ENCODE measurements at places on chromosomes 4 and X.

DNA sequence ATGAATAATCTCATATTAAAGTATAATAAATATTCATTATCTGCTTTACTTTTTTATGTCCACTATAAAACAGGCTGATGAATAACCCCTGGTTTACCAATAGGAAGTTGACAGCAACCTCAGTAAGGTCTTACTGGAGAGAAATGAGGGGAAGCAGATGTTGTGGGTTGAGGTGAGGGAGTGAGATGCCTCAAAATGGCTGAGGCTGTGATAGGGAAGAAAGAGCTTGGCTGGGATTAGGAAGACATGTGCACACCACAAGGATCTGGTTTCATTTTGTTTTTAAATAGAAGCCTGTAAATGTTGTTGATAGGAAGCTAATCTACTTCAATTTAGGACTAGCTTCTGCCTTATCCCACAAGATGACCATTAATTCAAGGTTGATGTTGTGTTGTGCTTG is 14.4 kb upstream of the CYBB start:
- no peak for DNase-seq

DNA sequence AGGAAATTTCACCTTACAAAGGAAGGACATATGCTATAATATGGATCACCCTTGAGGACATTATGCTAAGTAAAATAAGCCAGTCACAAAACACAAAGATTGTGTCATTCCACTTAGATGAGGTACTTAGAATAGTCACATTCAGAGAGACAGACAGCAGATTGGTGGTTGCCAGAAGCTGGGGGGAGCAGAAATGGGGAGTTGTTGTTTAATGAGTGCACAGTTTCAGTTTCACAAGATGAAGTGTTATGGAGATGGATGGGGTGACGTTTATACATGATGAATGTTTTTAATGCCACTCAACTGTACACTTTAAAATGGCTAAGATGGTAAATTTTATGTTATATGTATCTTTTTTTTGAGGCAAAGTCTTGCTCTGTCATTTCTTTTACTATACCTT is 14.8 kb upstream of the SPON2 start:
- peak; percentile 49 for DNase-seq

- DNase-seq, result no peak
Observed at GRCh38 chrX:12292996-12293765, 154.9 kb downstream of the FRMPD4 start.

DNA sequence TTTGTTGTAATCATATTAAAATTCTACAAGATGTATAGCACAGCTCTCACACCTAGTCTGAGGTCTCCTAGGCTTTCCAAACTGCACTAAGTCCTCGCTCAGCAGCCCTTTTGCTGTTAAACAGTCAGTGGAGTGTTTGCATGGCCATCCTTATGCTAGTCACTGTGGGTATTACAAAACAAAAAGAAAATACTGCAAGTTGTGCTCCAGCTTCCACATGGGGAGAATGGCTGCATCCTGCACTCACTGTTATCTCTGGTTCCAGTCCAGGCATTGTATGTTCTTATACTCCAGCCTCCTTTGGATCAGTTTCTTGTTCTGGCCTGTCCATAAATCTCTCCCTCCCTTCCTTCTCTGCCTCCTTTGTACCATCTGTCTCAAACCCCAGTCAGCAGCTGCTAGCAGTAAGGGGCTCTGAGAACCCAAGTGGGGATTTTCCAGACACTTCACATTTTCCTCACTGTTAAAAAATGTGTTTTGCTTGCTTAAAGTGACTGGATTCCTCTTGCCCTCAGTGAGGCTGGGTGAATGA is 38.5 kb upstream of the BMP15 start:
- no peak for DNase-seq

DNA sequence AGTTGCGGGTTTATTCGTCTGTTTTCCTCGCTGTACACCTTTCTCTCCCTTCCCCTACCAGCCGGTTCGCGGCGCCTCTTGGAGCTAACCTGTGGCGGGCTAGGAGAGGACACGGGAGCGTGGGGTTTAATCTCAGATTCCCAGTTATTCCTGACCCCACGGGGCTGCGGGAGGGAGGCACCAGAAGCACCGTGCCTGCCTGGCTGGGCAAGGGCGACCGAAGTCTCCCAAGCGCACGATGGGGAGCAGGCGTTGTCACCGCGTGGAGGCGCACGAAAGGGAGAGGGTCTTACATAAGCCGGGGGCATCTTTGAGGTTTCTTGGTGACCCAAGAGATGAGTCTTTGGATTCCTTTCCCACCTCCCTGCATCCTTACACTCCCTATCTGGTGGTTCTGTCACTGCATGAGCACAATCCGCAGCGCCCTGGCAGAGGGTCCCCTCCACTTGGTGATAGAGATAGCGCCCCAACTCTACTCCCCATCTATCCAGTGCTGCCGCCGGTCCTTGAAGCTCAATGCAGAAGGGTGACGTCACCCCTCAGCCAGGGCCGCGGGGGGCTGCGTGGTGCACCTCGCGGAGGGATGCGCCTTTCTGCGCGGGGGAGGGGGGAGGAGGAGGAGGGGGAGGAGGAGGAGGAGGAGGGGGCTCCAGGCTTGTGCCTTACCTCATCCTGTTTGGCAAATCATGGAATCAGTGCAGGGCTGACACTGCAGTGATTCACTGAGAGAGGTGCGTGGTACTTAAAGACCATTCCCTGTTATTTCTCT is 793 bp downstream of the TSPAN7 start:
- peak; percentile 2 for DNase-seq

- no peak for DNase-seq
Observed at GRCh38 chrX:46543441-46543840, 1.8 kb downstream of the ZNF674 start.

DNA sequence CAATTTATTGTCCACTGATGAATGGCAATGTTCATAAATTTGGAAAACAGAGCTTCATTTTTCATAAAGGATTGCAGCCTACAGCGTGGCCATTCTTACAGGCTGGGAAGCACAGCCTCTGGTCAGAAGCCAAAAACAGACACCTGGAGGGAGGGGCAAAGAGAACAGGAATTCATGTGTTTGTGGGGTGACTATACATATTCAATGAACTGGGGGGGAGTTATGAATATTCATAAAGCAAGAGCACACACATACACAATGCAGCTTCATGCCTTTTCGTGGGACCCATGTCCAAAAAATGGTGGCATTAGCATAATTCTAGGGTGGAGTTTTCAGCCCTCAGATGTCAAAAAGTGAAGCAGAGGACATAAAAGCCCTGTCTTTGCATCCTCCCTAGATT is 173.3 kb downstream of the VEGFC start:
- no peak for DNase-seq

- DNase-seq, result no peak
Observed at GRCh38 chr4:4385729-4386295, 1.1 kb upstream of the NSG1 start.

- no peak for DNase-seq
Observed at GRCh38 chr4:165600959-165601683, 222.3 kb downstream of the CPE start.

GRCh38 chr4:6504900-6505496 is 32.6 kb upstream of the PPP2R2C start:
- DNase-seq, result no peak

DNA sequence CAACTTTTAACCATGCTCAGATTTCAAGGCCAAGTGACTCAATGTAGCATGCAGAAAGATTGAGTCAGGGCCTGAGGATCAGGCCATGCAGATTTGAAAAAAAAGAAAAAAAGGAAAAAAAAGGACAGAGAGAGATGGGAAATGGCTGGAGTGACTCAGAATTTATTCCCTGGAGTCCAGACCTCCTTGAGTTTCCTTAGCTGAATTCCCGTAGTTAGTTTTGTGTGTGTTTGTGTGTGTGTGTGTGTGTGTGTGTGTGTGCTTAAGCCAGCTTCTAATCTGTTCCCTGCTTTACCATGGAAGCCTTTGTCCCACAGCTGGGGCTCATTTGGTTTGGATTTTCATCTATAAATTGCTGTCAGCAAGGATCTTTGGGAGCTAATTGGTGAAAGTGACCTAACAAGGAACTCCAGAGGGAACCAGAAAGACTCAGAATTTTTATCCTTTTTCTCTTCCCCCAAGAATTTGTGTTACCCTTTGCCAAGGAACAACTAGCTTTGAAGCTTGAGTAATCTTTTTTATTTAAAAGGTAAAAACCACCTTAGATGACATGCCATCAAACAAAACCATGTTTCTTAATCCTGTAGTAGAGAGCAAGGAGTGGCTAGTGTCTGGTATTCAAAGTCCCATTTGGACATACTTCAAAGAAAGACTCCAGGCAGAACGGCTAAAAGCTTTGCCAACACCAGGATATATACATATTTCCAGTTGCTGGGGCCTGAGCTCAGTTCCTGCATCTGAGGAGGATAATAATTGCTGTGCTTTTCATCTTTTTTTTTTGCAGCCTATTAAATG is 109.0 kb upstream of the DDIT4L start:
- no peak for DNase-seq

GRCh38 chr4:73841243-73841925 is 4.9 kb downstream of the CXCL6 start:
- DNase-seq, result no peak

DNA sequence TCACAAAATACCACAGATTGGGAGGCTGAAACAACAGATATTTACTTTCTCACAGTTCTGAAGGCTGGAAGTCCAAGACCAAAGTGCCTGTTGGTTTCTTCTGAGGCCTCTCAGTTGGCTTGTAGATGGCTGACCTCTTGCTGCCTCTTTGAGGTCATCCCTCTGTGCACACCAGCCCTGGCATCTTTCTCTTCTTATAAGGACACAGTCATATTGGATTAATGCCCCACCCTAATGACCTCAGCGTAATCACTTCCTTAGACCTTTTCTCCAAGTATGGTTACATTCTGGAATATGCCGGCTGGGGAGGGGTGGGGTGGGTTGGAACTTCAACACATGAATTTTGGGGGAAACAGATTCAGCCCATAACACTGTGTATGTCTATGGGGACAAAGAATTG is 116.2 kb upstream of the LNX1 start:
- DNase-seq, result no peak

GRCh38 chr4:143023239-143023918 is 161.3 kb upstream of the USP38 start:
- no peak for DNase-seq

DNA sequence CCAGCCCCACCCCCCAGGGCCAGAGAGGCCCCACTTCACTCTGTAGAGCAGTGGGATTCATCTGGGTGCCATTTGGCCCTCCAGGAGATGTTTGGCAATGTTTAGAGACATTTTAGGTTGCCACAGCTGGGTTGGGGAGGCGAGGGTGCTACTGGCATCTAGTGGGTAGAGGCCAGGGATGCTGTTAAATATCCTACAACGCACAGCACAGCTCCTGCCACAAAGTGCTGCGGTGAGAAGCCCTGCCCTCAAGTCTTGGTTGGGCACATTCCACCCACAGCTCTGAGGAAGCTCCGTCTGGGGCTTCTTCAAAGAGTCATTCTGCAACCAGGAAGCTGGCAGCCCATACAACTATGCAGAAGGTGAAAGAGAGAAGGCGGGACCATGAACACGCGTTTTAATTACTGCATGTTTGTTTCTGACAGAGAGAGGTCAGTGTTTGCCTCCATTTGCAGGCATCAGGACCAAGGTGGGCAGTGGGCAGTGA is 48.1 kb upstream of the FAM9C start:
- DNase-seq, result peak; percentile 76

- DNase-seq, result no peak
Observed at GRCh38 chrX:2614911-2615310, 76.2 kb upstream of the CD99 start.

DNA sequence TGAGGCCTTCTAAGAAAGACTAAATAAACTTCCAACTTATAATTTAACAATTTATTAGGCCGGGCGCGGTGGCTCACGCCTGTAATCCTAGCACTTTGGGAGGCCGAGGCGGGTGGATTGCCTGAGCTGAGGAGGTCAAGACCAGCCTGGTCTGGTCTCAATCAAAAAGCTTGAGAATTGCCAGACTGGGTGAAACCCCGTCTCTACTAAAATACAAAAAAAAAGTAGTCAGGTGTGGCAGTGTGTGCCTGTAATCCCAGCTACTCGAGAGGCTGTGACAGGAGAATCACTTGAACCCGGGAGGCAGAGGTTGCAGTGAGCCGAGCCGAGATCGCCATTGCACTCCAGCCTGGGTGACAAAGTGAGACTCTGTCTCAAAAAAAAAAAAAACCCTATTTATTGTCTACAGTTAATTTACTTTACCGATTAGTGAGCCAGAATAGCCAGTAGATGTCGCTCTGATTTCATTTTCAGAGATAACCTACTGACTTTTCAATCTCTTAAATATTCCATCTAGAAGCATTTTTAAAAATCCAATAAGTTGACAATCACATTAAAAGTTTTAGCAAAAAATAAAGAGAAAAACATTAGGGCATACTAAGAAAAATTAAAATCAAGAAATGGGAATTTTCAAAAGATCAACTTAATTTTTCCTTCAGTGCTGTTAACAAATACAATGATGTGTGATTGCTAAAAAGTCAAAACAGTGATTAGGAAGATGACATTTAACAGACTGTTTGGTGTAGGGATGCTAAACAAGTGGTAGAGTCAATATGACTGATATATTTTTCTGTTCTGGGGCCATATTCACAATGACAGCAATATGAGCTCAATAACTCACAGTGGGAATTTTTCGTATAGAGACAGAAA is 4.3 kb upstream of the SHROOM3 start:
- no peak for DNase-seq

GRCh38 chrX:46698691-46699090 is 60.2 kb downstream of the SLC9A7 start:
- no peak for DNase-seq

DNA sequence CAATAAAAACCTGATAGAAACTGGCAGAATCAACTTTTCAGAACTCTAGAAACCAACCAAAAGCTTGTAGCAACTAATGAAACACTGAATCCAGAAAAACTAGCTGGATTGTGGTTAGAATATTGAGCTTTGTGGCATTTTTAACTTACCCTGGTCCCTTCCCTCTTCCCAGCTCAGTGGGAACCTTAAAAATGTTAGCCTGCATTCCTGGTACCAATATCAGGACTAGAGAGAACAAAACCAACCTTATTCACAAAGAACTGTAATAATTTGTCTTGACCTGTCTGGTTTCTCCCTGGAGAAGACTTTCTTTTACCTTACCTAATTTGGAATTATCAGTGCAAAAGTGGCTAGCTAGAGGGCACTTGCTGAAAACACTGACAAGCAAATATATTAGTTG is 21.2 kb downstream of the SH3D19 start:
- DNase-seq, result no peak

DNA sequence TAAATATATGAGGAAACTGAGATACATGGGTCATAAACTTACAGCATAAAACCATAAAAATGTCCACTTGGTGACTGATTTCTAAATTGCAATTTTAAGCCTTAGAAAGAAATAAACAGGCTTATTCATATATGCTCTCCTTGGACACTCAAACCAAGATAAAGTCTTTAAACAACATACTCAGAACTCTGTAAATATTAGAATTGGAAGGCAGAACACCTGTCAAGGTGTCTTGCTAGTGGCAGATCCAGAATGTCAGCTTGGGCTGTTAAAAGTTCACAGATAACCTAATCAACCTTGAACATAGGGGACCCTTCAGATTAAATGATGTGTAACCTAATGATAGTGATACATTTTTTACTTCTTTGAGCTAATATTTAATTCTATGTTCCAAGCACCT is 208.1 kb upstream of the ARSJ start:
- DNase-seq, result no peak

- DNase-seq, result no peak
Observed at GRCh38 chr4:92104506-92104905, 199.3 kb upstream of the GRID2 start.

All from activated naive CD4-positive, alpha-beta T cell treated with Interleukin-2 at 50 U/mL for 16 hours (primary cell).